ENCODE measurements at places on chromosomes 7 and 10.

GRCh38 chr7:158137516-158138328 lies 449.9 kb downstream of the PTPRN2 start:
- DNase-seq = no peak

DNA sequence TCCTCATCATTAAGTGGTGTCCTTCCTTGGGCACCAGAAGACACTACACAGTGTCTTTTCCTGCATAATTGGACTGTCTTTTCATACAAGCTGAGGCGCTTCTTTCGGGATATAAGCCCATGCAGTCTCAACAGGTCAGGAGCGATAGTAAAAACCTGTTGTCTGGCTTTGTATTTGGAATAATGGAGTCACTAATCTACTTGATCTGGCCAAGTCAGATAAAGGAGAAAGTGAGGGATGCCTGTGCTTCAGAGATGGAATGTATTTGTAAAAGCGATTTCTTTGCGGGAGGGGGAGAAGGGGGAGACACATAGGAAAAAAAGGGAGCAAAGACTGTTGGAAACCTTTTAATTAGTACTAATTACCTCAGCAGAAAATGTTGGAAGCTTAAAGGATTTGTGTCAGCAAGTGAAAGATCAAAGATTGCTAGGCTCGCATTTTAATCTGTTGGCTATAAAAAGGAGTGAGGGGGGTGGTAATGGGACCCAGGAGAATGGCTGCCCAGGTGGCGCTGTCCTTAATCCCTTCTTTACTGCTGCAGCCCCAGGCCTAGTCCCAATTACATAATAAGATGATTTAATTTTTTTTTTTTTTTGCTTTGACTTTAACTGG lies 581.4 kb downstream of the LRMDA start:
- DNase-seq = no peak

DNA sequence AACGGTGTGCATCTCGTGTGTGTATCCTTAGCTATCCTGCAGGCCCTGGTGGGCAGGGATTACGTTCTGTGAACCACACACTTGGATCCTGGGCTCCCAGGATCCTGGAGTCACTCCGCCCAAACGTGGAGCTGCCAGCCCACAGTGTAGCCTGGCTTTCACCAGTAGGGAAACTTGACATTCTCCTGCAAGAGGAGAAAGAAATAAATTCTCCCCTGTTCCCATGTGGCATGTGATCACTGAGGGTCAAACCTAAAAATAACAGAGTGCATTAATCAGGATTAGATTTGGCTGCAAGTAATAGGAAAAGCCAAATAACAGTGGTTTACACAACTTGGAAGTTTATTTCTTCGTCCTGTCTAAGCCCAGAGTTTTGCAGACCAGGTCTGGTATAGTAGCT lies 32.3 kb downstream of the PALD1 start:
- DNase-seq = no peak

GRCh38 chr10:88386821-88387773 lies 196.0 kb downstream of the RNLS start:
- DNase-seq = no peak

DNA sequence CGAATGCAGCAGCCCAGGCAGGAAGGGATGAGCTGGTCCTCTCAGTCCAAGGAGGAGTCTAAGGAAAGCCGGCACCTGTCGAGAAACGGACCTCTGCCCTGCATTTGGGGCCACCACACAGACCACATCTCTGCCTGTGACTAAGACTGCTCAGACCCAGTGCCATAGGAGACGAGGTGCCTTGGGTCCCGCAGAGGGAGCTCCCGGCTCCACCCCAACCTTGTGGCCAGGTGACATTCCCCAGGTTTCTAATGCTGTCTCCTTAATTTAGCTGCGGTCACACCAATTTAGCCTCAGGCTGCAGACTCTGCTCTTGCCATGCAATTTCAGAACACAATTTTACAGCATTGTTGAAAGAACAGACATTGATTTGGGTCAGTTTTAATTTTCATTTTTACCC lies 22.8 kb upstream of the CRHR2 start:
- peak; percentile 57 for DNase-seq

DNA sequence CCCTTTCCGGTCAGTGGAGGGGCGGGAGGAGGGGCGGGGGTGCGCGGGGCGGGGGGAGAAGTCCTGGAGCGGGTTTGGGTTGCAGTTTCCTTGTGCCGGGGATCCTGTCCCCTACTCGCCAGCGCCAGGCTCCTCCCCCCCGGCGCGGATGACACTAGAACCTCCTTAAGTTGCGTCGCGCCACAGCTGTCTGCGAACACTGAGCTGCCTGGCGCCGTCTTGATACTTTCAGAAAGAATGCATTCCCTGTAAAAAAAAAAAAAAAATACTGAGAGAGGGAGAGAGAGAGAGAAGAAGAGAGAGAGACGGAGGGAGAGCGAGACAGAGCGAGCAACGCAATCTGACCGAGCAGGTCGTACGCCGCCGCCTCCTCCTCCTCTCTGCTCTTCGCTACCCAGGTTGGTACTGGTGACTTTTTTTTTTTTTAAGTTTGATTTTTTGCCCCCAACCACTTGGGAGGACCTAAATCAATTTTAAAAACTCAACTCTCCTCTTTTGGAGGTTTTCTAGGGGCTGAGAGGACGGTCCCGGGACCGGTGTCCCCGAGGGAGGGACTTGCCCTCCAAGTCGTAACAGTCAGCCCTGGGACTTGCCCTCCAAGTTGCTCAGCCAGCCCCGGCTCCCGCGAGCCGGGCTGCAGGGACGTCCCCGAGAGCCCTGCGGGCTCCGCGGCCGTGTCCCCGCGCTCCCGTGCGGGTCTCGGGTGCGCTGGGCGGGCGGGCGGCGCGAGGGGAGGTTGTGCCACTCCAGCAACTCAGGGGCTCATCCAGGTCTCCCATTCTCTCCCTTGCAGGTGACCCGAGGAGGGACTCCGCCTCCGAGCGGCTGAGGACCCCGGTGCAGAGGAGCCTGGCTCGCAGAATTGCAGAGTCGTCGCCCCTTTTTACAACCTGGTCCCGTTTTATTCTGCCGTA lies at the start of gene GATA3:
GATA3 (plus strand) TSS at position 195 of the 914 bp plus-strand sequence. CDS start 968 bp downstream, outside the sequence.
- DNase-seq = peak; percentile 80

- no peak for DNase-seq
Measured at GRCh38 chr10:28679581-28680357, 2.4 kb downstream of the BAMBI start.

DNA sequence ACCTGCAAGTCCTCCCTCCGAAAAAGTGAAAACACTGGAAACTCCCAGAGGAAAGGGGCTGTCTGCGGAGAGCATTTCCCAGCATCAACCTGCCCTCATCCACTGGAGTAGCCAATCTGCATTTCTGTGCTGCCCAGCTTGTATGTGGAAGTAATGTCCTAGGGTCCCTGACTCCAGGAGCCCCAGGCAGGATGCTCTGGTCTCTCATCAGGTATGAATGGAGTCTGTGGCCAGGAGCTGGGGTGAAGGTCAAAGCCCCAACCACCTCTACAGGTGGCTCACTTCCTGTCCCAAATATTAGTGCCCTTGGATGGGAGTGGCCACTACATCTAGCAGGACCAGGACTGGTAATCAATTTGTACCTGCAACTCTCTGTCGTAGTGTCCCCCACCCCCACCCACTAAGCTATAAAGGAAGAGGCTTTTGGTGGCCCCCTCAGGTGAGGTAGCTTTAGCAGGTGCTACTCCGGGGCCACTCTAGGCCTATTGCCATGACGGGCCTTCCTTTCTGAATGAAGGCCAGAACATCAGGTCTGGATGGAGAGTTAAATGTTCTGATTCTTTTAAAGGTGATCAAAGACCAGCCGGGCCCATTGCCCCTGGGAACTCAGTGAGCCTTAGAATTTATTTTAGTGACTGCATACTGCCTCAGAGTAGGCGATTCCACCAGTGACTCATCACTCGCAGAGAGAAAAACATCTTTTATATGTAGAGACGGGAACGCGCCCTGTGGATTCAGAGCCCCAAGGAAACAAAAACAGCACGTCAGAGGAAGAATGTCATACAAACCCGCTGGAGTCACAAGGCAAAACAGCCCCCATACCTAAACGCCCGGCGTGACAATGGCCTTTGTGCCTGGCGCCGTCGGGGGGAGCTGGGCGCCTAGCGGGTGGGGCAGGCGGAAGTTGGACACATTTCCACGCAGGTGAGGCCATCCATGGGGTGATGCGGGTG lies 13.0 kb downstream of the EN2 start:
- peak; percentile 25 for DNase-seq

GRCh38 chr7:19939746-19940145 lies 166.3 kb upstream of the TMEM196 start:
- no peak for DNase-seq

- DNase-seq = no peak
Measured at GRCh38 chr10:29435809-29436501, 147.1 kb downstream of the LYZL1 start.

DNA sequence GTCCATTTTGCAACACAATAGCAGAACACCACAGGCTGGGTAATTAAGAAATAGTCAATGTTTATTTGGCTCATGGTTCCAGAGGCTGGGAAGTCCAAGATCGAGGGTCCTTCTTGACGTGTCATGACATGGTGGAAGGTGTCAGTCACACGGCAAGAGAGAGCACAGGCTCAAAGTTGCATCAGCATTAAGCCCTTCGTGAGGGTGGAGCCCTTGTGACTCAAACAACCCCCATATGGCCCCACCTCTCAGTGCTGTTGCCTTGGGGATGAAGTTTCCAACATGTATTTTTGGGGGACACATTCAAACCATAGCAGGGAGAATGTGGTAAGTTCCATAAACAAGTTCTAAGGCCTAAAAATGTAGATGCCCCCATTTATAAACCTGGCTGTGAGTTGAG lies 24.6 kb upstream of the GTPBP4 start:
- DNase-seq = no peak

- peak; percentile 42 for DNase-seq
Measured at GRCh38 chr7:28615091-28615490, 202.8 kb downstream of the CREB5 start.

- DNase-seq = no peak
Measured at GRCh38 chr7:73387908-73388414, 45.6 kb upstream of the FZD9 start.

DNA sequence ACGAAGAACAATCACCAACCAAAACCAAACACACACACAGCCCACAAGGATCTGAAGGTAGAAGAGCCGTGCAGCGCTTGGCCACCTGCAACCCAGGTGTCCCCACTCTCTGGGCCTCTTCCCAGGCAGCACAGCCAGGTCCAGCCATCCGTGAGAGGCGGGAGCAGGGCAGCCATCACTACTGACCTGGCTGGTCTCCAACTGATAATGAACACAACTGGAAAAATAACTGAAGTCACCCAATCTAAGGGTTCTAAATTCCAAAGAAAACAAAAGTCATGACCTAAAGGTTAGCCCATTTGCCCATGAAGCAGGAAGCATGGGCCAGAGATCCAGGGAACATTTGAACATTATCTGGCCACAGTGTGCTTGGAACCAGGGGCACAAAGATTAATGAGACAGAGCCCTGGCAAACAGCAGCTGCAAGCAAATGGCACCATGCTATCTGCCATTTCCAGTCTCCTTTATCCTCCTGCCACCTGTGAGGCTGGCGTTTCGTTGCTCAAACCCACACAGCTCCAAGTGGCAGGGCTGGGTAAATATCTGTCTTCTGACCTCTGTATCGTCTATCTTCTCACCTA lies 207.9 kb downstream of the TNS3 start:
- no peak for DNase-seq

- DNase-seq = no peak
Measured at GRCh38 chr10:15735763-15736162, 16.0 kb upstream of the ITGA8 start.

DNA sequence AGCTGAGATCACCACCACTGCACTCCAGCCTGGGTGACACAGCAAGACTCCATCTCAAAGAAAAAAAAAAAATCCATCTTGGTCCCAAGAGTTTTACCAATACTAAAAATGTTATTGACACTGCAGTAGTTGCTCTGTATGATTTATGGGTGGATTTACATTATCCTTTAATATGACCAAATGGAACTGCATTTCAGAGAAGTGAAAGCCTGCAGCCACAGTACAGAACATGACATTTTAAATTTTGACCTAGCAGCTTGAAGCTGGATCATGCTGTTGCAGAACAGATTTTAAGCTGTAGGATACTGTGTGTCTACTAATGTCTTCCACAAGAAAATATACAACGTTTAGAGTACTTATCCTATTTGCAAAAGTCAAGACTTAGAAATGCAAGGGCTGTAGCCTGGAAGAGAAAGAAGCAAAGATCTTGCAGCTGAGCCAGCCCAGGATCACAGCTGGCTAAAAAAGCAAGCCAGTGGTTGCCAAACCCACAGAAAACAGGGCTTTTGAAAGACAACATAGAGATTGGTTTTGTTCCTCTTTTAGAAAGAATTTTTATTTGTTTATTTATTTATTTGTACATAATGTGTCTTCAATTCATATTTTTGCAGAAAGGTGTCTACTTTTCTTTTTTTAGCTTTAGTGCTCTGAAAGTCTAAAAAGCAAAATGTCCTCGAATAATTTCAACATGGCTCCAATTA lies 55.2 kb upstream of the WNT16 start:
- no peak for DNase-seq

GRCh38 chr7:95766657-95767056 lies 5.7 kb upstream of the DYNC1I1 start:
- no peak for DNase-seq

- DNase-seq = no peak
Measured at GRCh38 chr7:36747280-36748016, 23.2 kb upstream of the AOAH start.

GRCh38 chr10:71833451-71834342 lies 17.4 kb downstream of the PSAP start:
- no peak for DNase-seq

GRCh38 chr7:1385809-1386622 lies 73.3 kb downstream of the MICALL2 start:
- DNase-seq = no peak

- no peak for DNase-seq
Measured at GRCh38 chr10:19702215-19702614, 114.0 kb upstream of the PLXDC2 start.

GRCh38 chr10:80477813-80478212 lies 23.7 kb downstream of the TSPAN14 start:
- DNase-seq = no peak

DNA sequence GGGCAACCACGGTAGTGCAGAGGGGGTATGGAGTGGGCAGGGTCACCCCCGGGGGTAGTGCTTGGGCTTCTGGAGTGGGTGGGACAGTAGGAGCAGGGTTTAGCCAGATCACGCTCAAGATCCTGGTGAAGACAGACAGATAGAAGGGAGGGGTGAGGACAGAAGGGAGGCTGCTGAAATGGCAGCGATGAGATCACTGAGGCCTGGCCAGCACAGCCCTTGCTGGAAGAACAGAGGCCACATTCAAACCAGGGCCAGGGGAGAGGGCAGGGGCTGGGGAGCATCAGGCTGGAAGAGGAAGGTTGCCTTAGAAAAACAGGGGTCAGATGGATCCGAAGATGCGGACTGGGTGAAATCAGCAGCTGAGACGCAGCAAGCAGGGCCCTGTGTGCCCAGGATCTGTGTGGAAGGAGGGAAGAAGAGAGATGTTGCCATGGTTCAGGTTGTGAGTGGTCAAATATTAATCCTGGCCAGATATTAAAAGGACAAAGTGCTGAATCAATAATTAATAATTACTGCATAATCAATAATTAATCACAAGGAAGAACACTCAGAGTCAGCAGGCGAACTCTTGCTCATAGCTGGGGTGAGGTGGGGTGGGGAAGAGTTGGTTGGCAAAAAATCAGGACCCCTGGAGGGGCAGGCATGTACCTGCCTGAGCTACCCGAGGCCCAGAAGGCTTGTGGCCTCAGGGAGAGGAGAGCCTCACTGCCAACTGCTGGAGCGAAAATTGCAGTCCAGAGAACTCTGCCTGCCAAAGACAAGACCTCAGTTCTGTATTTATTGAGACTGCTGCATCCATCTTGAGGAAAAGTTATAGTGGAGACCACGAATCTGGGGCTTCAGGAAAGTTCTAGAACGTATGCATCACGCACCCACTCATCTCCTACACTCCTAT lies 105.7 kb downstream of the GRB10 start:
- DNase-seq = peak; percentile 18
